NCI-H2227 treated with DMSO at 0.1 percent for 48 hours (cell line): ENCODE measurements at places on chromosomes 3 and 15.
A peak's percentile ranks its signal among the peaks of the same experiment; 100 is the strongest.

DNA sequence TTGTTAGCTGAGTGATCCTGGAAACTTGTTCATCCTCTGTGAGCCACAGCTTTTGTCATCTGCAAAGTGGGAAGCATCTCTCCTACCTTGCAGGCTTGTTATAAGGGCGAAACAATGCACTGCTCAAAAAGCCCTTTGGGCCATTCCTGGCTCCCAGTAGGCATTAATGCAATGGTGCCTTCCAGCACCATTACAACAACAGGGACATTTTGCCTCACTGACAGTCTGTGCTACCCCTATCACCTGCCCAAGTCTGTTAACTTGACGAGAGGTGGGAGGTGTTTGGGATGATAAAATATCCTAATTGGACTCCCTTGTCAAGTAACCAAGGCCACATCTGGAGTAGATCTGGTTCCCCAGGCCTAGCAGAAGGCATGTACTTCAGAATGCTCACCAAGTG lies 44.2 kb downstream of the ZDHHC3 start:
- DNase-seq, result no peak

GRCh38 chr3:33046521-33046920 lies 50.4 kb downstream of the GLB1 start:
- no peak for DNase-seq

DNA sequence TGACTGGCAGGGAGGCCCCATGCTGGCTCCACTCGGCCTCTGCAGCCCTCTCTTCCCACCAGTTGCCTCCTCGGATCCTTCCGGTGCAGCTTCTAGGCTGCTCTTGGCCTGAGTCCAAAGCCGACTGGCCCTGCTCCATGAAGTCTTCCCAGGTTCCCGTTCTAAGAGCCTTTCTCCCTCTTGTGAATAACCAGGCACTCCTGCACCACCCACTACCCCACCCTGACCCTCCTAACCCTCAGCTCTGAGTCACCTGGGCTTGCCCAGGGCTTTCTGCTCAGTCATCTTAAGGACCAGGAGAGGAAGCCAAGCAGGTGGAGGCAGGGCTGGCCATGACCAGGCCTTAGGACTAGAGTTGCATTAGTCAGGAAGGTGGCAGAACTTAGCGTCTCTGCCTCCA lies 28.1 kb upstream of the CNBP start:
- DNase-seq, result peak; percentile 42

DNA sequence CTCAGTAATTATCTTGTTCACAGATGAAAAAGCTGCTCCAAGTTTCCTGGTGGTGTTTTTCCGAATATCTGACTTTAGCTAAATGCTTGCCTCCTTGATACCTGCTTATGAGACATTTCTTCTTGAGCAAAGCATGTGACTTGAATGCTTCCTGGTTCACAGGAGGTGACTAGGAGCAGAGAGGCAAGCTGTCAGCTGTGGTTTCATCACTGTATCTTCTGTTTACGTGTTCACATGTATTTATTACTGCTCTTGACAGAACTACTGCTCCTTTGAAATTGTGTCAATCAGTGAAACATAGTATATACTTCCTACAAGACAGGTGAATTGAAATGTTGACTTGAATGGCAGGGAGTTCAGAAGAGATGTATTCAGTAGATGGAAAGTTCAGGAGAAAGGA lies 8.9 kb upstream of the SPPL2A start:
- no peak for DNase-seq

GRCh38 chr3:124209426-124209825 lies 217.5 kb upstream of the ROPN1 start:
- DNase-seq, result no peak

GRCh38 chr3:181756645-181757297 lies 45.0 kb downstream of the SOX2 start:
- DNase-seq, result peak; percentile 60

GRCh38 chr15:41115652-41116115 lies 396 bp downstream of the INO80 start:
- no peak for DNase-seq

DNA sequence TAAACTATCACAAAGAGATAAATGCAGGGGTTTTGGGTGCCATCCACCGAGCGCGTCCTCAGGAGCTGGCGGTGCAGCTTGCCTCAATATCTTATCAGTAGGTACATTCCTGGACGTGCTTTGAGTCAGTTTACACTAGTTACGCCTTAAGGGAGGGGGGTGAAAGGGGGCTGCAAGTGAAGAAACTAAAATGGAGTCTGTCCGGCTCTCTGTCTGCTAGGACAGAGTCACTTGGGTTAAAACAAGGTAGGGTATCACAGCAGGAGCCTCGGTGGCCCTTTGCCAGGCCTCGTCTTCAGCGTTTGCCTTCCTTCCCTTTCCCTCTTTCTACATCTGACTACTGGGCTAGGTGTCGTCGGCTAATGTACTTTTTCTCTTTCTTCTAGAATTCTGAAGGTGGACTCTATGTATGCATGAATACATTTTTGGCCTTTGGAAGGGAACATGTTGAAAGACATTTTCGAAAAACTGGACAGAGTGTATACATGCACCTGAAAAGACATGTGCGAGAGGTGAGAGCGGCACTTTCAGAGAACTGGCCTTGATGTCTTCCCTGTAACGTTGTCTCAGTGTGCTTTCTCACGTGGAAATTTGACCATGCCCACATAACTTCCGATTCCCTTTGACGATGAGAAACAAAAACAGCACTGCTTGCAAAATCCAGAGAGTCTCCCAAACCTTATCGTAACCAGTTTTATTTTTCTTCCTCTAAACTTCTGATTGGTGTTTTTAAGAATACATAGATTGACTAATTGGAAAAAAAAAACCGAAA lies 28.8 kb downstream of the USP13 start:
- no peak for DNase-seq

DNA sequence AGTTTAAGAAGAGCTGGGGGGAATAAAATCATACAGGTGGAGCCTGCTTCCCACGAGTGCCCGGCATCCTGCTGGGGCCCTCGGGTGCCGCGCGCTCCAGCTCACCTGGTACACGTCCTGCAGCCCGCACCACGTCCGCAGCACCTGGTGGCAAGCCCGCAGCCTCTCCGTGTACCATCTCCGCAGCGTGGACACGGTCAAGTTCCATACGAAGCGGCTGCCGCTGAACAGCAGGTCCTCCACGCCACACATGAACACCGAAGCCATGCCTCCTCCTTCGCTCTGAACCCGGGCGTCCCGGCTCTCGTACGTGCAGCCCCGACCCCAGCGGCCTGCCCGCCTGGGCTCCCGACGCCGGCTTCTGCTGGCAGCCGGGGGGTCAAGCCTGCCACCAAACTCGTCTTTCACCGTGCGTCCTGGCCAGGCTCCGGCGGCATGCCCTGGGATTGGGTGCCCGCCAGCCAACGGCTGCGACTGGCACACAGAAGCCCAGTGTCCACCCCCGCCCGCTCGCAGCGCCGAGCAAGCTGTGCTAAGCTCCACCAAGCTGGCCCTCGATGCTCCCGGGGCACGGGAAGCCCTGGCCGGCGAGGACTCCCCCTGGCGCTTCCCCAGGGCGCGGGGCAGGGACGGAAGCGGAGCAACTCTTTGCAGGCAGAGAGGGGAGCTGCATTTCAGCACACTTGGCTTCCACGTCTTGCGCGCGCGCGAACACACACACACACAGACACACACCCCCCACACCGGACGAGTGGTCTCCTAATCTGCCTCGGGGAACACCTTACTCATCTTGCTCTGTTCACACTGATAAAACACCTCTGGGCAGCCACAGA lies at the start of gene FRMD4B:
Gene FRMD4B (minus strand): TSS at position 366 of the 833 bp plus-strand sequence. CDS start 99 bp downstream, at position 267.
- no peak for DNase-seq

DNA sequence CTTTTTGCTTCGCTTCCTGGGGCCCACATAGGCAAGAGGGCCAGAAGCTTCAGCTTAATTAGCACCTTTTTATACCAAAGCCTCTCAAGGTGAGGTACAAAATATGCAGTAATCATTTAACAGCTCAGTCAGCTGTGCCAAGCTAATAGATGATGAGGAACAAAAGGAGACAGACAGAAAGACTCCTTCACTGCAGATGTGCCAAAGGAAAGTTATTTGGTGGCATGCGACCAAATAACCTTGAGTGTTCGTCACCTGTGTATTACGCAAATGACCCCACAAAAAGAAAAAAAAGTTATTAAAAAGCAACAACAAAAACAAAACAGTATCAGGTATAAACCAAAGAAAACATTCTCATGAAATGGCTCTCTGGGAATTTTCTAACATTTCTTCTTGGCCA lies 325.8 kb upstream of the IGF1R start:
- DNase-seq, result no peak

GRCh38 chr3:125349556-125350165 lies 25.5 kb downstream of the ZNF148 start:
- no peak for DNase-seq

GRCh38 chr3:4982773-4983738 lies 3.8 kb downstream of the BHLHE40 start:
- DNase-seq, result no peak

DNA sequence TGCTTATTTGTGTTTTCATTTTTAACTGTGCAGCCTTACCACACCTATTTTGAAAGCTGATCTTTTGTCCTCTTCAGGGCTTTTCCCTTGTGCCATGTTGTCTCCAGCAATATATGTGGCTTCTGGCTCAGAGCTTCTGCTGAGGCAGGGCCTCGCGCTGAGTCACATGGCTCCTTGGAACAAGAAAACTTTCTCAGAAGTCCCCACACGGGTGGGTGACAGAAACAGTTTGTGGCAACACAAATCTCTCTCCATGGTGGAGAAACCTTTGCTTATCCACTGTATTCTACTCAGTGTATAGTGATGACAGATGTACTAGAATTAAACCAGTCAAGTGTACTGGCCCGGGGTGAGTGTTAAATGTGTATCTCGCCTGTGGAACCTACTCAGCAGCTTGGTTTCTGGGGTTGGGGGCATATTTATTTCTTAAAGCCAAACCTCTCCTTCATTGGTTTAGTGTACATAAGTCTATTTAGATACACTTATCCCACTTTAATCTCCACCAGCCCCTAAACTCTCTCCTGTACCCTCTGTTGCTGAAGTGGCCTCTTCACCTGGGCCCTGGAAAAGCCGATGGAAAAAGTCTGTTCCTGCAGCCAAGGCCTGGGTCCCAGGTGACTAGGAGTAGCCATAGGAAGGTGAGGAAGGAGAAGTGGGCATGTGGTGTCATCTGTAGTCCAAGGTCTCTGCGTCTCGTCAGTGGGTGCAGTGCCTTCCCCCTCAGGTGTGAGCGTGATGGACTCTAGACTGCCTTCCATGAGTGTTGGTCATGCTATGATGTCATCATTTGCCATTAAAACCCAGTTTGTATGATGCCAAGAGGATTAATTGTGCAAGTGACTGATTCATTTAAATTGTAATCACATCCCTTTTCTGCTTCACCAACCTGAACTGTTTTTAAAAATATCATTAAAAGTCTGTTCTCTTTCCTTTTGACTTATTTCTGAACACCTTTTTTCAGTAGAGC lies 3.2 kb upstream of the FBXL22 start:
- DNase-seq, result no peak

GRCh38 chr3:42080453-42080872 lies 10.7 kb upstream of the TRAK1 start:
- DNase-seq, result no peak

- no peak for DNase-seq
Observed at GRCh38 chr15:75455982-75456531, 4.6 kb upstream of the SIN3A start.

- DNase-seq, result no peak
Observed at GRCh38 chr15:89150287-89150686, 62.0 kb downstream of the ABHD2 start.

DNA sequence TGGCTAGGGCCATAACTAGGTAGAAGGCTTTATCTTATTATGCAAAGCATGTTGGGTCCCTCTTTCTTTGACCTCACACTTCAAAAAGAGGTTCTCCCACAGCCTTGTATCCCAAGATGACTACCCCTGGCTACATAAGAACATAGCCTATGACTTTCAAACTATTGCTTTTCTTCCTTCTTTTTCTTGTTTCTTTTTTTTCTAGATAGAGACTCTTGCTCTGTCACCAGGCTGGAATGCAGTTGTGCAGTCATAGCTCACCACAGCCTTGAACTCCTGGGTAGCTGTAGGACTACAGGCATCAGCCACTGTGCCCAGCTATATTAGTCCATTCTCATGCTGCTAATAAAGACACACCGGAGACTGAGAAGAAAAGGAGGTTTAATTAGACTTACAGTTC lies 47.2 kb downstream of the DIPK2A start:
- DNase-seq, result no peak

GRCh38 chr3:12224181-12225147 lies 64.4 kb upstream of the PPARG start:
- no peak for DNase-seq
